ENCODE measurements at places on chromosomes 3 and 15.

- no peak for DNase-seq
These were observed 515.3 kb upstream of the CFAP20DC start for GRCh38 chr3:59565125-59565524.

DNA sequence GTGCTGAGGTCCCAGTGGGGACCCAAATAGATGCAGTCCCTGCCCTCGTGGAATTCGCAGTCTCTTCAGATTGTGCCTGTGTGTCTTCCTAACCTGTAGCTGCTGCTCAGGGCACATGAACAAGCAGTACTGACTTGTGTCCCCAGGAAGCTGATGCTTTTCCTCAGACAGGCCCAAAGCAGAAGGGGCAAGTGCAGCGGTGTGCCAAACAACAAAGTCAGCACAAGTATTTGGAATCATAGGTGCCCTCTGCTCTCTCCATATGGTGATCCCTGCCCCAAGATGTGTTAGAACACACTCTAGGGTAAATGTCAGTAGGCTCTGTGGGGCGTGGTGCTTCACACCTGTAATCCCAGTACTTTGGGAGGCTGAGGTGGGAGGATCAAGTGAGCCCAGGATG is 21.9 kb downstream of the BHLHE40 start:
- no peak for DNase-seq

DNA sequence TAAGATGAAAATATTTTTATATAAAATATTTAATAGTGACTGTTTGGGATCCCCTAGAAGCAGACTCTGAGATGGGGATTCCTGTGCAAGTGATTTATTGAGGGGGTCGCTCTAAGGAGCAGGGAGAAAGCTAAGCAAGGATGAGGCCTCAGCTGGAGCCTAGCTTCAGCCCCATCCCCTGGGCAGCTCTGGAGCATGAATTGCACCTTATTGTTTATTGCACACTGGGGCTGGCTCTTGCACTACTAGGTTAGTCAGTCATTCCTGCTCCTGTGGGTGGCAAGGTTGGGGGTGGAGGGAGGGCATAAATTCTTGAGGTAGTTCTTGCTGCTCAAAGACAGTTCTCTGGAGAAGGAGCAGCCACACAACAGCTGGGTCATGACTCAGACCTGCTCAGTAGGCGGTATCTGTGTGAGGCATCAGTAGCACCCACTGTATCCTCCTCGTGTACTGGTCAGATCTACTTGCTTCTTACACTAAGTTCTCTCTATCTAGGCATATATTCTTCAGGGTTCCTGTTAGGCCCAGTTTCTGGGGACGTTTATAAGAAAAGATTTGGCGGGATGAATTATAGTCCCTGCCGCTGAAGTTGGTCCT is 27.2 kb upstream of the TNFSF10 start:
- DNase-seq, result peak; percentile 90

- DNase-seq, result no peak
These were observed 61.3 kb downstream of the PPARG start for GRCh38 chr3:12349895-12350811.

- DNase-seq, result no peak
These were observed 16.3 kb downstream of the SLC6A20 start for GRCh38 chr3:45779746-45780735.

- no peak for DNase-seq
These were observed 156.6 kb upstream of the NUDT16 start for GRCh38 chr3:131224886-131225550.

DNA sequence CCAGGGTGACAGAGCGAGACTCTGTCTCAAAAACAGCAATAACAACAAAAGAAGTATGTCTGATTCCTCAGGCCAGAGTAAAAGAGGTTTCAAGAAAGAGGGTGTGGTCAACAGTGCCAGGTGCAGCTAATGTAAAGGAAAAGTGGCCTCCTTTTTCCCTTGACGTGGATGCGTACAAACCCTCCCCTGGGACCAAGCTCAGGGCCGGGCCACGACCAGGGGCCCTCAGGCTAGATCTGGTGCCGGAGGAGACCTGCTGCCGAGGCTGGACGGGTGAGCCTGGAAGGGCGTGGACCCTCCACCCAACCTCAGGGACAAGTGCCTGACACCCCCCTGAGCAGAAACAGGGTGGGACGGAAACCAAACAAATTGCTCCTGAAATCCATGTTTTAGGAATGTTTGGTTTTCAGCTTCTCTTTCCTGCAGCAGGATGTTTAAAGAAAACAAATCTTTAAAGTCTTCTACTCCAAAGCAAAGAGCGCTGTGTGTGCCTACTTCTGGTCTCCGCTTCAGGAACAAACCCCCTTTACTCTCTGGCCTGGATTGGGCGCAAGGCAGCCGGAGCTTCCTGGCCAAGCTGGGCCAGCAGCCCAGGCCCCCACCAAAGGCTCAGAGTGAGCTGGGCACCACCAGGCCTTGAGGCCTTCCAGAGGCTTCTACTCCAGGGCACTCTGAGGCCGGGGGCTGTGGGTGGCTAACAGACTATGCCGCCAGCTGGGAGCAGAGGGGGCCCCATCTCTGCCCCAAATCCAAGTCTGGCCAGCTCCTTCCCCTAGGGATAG is 21.4 kb downstream of the ZDHHC19 start:
- DNase-seq, result no peak

DNA sequence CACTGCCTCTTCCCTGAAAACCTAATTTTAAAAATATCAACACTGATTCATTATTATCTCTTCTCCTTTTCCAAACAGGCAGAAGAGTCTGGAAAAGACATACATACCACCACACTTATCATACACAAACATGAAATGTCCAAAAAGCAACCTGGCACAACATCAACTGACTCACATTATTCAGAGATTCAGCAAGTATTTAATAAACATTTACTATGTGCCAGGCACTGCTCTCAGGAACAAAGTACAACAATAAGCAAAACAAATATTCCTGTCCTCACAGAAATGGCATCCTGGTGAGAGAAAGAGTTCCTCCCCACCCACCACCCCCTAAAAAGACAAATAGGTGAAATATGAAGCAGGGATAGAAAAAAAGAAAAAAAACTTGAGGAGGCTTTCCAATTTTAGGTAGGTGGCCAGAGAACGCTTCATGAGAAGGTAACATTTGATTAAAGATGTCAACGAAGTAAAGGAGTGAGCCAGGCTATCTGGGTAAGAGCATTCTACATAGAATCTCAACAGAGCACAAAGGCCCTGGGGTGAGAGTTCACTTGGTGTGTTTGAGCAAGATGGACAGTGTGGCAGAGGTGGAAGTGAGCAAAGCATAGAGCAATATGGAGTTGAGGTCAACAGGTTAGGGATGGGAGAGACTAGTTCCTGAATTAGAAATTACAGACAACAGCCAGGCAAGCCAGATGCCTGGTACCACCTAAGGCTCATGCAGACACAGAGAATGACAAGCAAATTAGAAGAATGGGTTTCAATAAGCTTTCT is 141.7 kb downstream of the OSBPL10 start:
- DNase-seq, result no peak

- no peak for DNase-seq
These were observed 150.7 kb upstream of the NR2E3 start for GRCh38 chr15:71659730-71660067.

- no peak for DNase-seq
These were observed 72.1 kb upstream of the ITGA11 start for GRCh38 chr15:68503791-68504680.

GRCh38 chr15:96166223-96167200 is 164.0 kb upstream of the NR2F2 start:
- no peak for DNase-seq

- DNase-seq, result no peak
These were observed 37.8 kb downstream of the DLG1 start for GRCh38 chr3:197260491-197261163.

DNA sequence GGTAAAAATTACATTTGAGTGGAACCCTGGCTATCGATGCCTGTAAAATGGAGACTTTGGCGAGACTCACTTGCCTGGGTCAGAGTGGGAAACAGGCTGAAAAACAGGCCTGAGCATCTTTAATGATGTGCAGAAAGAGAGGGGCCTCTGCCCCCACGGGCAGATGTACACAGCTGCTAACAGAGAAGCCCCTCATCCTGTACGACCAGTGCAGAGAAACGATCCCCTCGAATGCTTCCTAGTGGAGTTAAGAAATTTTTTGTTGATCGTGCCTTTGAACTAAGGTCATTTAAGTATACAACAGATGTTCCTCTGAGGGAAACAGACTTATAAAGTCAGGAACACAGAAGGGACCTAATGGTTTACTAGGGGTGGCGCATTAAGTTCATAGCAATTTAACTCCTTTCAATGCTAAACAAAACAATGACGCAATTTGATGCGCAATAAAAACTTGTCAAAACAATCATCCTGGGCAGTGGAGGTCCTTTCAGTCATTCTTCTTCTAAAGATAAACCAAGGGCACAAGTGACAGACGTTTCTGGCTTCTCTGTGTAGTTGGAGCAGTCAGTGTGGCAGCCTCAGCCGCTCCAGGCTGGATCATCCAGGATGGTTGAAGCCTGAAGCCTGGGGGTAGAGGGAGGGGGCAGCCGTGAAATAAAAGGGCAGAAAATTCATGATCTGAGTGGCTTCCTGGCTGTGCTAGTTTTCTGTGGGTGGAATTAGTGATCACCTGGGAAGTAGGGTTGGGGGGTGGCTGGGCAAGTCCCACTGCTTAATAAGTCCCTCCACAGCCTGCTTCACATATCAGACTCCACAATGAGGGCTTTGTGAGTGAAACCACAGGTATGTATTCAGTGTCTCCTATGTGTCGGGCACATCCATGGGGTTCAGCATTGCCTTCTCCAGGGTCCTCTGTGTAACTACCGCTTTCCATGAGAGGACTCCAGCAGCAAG is 50.8 kb upstream of the MRPS22 start:
- no peak for DNase-seq

DNA sequence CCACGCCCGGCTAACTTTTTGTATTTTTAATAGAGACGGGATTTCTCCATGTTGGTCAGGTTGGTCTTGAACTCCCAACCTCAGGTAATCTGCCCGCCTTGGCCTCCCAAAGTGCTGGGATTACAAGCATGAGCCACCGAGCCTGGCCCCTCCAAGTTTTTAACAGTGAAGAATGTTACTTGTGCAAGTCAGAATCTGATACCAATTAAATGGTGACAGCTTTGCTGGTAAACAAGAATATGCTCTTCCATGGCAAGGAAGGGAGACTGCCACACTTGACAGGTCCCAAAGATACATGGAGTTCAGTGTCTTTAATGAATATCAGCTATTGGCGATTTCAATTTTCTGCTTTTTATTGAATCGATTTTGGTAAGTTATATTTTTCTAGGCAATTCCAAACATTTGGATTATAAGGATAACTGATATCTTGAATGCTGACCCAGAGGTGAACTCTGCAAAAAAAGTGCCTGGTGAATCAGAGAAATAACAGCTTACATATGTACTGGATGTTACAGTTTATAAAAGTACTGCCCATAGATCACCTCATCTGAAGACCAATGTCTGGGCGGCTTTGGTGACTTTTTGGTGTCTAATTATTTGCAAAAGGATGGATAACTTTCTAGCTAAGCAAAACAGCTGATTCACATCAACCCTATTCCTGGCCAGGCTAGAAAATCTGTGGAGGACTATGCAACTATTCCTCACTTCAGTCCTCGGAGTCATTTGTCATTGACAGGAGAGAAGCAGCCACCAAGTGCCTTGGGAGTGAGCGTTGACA is 1.2 kb downstream of the PARP16 start:
- DNase-seq, result no peak

DNA sequence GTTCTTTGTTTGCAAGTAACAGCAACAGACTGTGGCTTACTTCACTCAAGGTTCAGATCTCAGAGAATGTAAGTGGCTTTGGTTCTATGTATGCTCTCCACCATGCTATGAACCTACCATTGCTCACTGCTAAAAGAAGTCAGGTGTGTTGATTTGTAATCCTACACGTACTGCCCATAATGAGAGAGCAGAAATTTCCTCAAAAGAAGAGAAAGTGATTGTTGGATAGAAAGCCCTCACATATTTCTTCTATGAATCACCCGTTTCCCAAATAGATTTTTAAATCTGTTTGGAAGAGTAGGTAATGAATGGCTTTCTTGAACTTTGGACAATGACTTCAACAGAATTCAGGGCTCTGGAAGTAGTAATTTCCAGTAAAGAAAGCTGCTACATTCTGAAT is 565.4 kb downstream of the ROBO2 start:
- DNase-seq, result no peak

DNA sequence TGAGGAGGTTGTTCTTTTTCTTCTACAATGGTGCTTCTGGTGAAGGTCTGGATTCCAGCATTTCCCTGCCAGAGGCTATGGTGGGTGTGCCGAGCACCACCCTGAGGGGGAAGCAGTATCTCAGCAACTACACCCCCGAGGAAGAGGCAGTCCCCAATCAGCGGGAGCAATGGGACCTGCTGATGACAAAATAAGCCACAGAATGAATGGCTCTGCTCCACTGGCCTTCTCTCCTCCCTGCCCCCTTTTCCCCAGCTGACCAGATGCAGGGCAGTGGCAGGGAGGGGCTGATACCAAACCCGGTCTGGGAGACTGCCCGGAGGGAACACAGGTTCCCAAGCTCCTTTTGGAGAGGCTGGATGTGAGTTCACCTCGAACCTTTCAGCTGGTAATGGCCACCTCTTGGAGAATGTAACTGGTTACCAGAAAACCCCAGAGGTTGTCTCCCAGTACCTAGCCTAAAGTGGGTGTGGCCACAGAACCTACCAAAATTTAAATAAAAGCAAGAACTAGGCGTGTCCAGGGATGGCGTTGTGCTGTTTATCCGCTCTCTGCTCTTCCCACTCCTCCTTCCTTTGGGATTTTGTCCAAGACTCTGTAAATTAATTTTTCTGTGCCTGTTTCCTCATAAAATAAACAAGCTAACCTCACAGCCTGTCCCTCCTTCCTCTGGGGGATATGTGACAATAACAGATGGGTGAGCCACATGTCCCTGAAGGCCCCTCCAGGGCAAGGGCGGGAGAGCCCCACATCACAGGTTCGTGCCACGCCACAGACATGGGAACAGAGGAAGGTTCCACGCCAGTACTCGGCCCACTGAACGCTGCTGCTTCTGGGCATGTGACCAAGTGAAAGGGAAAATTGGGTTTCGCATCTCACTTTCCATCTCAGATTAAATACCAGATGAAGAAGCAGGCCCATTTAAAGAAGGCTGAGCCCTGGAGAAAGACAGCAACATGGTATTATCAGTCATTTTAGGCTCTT is 35.1 kb upstream of the SPTBN5 start:
- DNase-seq, result peak; percentile 26

DNA sequence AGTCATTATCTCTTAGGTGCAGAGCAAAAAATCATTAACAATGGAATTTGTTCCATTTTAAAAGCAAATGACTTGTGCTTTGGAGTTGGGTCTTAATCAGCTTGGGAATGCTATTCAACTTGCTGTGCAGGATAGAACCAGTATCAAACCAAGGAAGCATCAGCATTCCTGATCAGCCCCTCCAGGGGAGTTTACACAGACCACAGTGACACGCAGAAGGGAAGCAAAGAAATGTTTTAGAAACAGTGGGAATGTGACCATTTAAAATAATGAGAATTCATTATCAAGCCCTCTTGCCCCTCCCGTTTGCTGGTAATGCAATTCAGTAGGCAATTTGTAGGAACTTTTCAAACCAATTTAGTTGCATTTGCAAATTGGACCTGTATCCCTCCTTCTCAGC is 155.1 kb downstream of the LRTM1 start:
- no peak for DNase-seq
